ENCODE measurements at places on chromosomes 4 and X.

DNA sequence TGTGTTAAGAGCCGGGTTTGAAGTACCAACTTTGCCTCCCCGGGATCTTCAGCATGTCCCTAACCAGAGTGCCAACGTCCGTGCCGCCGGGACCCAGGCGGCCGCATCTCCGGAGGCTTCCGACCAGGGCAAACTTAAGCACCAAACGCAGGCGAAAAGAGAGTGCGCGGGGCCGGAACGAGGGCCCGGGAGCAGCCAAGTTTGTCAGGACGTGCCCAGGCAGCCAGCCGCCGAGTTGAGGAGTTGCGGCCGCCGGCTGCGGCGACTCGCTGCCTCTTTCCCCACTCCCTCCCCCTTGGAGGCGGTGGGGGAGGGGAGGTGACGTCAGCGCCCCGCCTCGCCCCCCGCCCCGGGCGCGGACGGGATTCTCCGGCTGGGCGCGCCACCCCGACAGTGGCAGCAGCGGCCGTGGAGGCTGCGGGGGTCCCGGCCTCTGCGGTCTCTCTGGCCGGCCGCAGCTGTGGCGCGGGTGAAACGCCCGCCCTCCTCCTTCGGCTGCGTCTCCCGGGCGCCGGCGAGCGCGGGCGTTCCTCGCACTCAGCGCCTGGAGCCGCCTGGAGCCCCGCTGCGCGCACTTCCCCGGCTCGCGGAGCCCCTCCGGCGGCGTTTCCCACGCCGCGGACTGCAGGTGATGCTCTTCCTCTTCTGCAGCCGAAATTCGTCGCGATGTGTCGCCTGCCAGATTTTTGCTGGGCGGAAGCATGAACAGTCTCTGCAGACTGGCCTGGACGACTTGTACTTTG, 2.9 kb upstream of the FAT1 start:
- peak; percentile 87 for DNase-seq

GRCh38 chr4:73707918-73708577, 32.3 kb upstream of the CXCL8 start:
- DNase-seq = peak; percentile 82

GRCh38 chr4:149790172-149790907, 25.3 kb downstream of the IQCM start:
- DNase-seq = no peak

DNA sequence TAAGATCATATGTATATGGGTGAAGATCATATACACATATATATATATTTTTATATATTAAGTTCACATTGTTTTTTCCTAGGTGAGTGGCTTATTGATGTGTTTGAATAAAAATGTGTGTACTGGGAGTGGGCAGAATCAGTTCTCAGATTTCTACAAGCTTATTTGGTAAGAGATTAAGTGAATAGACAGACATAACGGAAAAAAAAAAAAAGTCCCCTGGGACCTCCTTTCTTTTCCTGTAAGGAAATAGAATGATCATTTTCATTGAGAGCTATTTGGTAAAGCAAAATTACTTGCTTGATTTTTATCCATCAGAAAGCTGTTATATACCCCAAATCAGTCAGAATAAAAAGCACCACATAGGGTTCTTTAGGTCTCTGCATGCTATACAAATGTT, 597.7 kb downstream of the PCDH18 start:
- peak; percentile 45 for DNase-seq

GRCh38 chr4:159052315-159052714, 50.6 kb upstream of the RAPGEF2 start:
- DNase-seq = no peak

DNA sequence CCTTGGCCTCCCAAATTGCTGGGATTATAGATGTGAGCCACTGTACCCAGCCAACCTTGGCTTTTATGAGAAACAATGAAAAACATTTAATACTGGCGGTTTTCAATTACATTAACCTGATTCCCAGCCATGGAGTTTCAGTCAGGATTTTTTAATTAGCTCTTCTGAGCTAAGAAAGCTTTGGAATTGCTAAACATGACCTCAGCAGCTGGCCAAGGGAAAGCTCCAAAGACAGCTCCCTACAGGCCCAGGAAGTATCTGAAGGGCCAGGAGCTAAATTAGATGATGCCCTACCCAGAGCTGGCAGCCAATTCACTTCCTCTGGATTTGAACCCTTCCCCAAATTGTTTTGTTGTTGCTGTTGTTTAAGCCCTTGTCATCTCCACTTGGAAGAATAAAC, 26.5 kb upstream of the FUNDC1 start:
- no peak for DNase-seq

- DNase-seq = no peak
Measured at GRCh38 chrX:131826572-131826971, 196.5 kb upstream of the STK26 start.

GRCh38 chr4:26713563-26714151, 129.8 kb downstream of the TBC1D19 start:
- no peak for DNase-seq

DNA sequence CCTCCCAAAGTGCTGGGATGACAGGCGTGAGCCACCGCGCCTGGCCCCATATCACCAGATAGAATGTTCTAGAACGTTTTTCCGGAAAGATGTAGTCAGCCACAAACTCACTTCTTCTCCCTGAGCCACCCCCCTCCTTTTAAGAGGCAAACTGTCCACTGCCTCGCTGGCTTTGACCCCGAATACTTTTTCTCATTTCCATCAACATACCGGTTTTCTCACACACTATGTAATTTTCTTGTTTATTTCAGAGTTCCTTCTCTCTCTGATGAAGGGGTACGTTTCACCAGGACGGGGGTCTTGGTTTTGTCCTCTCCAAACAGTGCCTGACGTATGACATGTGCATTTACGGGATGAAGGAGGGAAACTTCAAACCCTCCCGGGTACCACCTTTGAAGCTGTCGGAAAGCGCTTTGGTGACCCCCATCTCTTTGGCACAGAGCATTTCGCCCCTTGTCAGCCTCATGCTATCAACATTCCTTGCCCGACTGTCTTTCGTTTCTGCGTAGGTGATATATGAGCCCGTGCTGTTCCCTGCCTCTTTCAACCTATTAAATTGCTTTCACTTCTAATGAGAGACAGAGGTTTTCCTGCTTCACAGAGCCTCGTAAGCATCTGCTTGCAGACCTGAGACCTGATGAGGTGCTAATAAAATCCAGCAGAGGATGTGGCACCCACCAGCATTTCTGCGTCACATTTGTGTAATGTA, 73.8 kb downstream of the CRLF2 start:
- DNase-seq = no peak

DNA sequence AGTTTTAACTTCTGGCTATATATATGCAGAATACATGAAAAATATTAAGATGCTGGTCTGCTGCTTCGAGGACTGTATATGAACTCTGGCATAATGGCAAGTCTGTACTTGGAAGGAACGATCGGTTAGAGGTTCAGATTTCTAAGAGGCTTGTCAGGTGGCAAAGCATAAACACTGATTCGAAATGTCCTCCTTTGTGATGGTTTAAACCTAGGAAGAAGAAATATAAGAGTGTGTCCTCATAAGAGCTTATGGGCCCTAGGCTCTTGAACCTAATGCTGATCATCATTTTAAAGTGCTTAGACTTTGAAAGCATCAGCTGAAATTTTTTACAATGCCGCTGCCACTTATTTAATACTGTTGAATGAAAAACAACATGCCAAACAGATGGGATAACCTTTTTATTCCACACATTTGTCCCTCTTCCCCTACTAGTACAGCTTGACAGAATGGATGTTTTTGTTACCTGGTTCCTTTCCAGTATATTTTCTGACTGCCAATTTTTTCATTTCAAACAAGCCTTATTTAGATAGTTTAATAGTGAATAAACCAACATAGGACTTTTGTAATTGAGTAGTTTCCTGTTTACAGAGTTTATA, 8.8 kb downstream of the SPRY1 start:
- DNase-seq = no peak

DNA sequence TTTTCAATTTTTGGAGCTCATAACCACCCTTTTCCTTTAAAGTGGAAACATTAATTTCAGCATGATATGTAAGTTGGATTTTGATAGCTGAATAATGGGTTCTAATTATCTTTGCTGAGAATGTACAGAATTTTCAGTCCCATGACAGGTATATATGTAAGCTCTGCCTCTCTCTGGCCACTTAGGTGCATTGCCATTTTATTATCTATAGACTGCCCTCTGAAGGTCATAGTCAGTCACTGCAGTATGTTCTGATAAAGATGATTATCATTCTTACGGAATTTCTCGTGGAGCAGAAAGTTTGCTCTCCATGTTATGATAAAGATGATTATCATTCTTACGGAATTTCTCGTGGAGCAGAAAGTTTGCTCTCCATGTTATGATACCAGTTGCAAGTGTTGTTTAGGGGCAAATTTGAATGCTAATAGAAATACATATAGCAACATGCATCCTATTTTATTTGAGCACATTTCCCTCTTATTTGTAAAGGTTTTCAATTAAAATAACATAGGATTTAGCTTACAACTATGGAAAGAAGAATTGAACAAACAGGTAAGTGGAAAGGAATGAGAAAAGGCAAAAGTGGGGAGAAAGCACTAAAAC, 10.4 kb downstream of the AFP start:
- DNase-seq = peak; percentile 67

GRCh38 chr4:87274803-87275202, 47.9 kb downstream of the HSD17B13 start:
- no peak for DNase-seq

DNA sequence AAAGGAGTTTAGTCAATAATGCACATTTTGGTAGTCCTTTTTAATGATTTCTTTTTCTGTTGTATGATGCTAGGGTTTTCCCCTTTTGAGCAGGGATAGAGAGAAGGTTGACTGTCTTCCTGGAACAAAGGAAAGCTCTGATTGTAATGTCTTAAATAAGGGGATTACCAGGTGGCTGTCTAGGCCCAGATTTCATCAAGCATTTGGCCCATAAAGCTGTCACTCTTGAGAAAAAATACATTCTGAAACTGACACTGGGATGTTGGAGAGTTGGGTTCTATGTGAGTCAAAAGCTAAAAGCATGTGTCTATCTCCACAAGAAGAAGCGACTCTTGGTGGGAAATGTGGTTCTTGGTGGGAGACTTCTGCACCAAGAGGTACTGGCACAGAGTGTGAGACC, 26.4 kb downstream of the KIAA1210 start:
- DNase-seq = no peak

DNA sequence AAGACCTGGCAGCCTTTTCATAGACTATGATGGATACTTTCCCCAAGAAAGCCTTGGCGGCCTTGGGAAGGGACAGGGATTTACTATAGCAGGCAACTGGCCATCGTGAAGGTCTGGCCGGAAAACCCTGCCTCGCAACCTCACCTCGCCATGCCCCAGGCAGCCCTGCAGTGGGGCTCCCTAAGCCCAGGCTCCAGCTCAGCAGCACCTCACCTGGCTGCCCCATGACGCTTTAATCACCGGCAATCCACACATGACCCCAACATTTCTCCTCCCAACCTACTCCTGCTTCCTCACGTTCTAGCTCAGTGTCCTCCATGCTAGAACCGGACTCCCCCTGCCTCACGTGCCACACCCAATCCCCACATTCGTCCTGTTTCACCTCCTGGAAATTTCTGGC, 82.4 kb downstream of the NSUN7 start:
- DNase-seq = no peak

GRCh38 chr4:76194325-76194724, 19.3 kb downstream of the SCARB2 start:
- DNase-seq = peak; percentile 94

DNA sequence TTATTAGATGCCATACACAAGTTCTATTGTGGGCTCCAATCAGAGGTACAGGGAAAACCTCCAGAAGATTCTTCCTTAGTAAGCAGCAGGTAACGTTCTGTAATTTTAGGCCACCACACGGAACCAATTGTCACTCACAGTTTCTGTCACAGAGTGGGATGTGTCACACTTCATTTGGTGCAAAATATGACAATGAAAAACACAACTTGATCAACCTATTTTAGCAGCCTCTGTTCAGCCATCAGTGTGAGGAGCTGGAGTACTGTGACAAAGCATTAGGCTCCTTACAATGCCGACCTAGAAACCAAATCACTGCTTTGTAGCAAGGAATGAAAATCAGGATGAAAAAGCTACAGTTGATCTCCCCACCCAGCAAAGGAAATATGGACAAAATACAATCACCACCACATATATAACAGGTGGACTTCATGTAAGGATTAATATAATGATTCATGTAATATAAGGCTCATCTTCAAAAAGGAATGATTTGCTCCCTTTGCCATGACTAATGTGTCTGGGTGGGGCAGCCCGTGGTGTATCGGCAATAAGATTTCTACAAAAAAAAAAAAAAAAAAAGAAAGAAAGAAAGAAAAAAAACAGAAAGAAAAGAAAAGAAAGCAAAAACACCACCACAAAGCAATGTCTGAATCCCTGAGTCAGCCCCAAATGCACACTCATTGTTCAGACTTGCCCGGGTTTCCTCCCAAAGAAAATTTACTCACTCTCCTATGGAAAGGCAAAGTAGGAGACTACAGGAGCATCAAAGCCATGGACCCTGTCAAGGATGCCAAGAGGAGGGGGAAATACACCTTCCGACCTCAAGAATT, 36.0 kb downstream of the SLC9A7 start:
- peak; percentile 12 for DNase-seq

DNA sequence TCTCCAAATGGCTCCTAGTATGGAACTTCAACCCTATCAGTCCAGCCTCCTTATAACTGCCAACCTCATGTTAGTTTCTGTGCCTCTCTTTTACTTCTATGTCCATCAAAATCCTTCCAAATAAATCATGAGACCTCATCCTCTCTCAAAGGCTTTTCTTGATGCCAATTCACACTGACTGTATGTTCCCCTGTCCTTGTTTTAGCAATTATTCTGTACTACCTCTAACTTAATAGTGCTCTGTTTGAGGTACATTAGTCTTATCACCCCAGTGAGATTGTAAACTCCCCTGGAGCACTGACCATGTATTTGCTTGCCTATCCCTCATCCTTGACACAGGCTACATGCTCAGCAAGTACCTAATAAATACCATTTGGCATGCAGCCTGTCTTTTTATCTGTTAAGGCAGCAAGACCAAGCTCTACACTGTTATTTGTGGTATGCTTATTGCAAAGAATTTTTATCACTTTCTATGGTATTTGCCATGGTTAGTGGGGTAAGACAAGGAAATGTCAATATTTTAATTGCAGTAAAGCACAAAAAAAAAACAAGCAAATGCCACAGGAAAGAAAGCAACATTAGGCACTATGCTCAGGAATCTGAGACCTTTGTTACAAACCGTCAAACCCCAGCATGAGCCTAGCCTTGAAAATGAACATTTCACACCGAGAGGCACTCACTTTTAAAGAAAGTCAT, 119.2 kb downstream of the SMARCA1 start:
- DNase-seq = no peak

DNA sequence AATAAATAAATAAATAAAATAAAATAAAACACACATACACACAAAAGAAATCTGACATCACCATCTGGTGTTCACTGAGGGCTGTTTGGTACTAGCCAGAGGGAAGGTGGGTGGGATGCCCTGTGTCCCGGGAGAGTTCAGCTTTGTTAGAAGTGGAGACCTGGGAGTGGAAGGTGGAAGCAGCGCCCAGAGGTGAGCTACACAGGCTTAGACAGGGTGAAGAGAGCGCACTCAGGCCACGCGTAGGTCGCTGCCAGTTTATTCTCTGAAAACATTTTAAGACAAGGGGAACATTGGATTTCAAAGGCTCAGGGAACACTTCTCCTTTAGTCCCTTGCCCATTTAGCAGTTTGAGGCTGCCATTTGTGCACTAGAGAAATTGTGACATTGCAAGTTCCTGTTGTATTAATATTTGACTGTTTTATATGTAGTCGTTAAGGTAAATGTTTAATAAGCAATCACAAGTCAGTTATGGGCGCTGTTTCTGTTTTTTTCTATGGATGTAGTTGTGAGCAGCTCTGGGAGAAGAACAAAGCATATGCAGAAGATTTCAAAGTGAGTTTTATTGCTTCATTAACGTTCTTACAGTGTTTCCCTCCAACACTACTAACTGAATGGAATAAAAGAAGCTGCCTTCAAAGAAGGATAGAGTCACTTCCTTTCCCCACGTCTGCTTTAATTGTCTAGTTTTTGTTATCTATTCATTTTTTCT, 405.5 kb upstream of the NR3C2 start:
- no peak for DNase-seq

All from kidney tubule cell (primary cell).